ENCODE measurements at places on chromosomes 13 and 19. TPM values are rescaled to one million over a fixed set of nuclear protein-coding genes. Genes with fewer than 3 reads are reported as not detected.

Gene LRG1
- not detected for total RNA-seq

Gene CATSPERD
- not detected for total RNA-seq

Gene FEM1A
- total RNA-seq = 8.8 TPM

Gene FOXO1
- total RNA-seq = 10.5 TPM

Gene BEST2
- total RNA-seq = not detected

Gene TNFSF13B
- total RNA-seq = 5.6 TPM

Gene SULT2A1
- total RNA-seq = not detected

Gene REXO1
- 13.0 TPM for total RNA-seq

Gene DCT
- total RNA-seq = under 0.01 TPM

Gene VMAC
- total RNA-seq = 3.2 TPM

Gene PSG5
- 13.6 TPM for total RNA-seq

Gene WBP4
- total RNA-seq = 7.8 TPM

Gene HIF3A
- 0.49 TPM for total RNA-seq

Gene NR2F6
- 23.7 TPM for total RNA-seq

Gene GALP
- total RNA-seq = not detected

Gene POLD1
- 8.8 TPM for total RNA-seq

Gene RAB4B
- total RNA-seq = 10.1 TPM

Gene MTUS2
- total RNA-seq = 0.36 TPM

Gene ERICH6B
- total RNA-seq = not detected

Gene SF3A2
- total RNA-seq = 29.6 TPM

Gene SERP2
- total RNA-seq = 9.9 TPM

Gene TEKTIP1
- total RNA-seq = not detected

Gene COL4A1
- total RNA-seq = 43.7 TPM

Gene KCNRG
- 1.4 TPM for total RNA-seq

Gene SMIM7
- total RNA-seq = 122 TPM

Gene GAPDHS
- total RNA-seq = not detected

Gene TMEM147
- 63.7 TPM for total RNA-seq

Gene ZNF69
- total RNA-seq = 9.0 TPM

Gene C1QTNF9
- not detected for total RNA-seq

Gene KIR3DL1
- total RNA-seq = not detected

Gene ZNF560
- 0.16 TPM for total RNA-seq

Gene SIRT2
- total RNA-seq = 44.9 TPM

Gene PRTN3
- not detected for total RNA-seq

Gene PPP1R15A
- total RNA-seq = 53.6 TPM

Gene DHX34
- 11.6 TPM for total RNA-seq

Gene ACTMAP
- 0.74 TPM for total RNA-seq

Gene CGB8
- not detected for total RNA-seq

Gene CRX
- total RNA-seq = not detected

Gene MEIS3
- total RNA-seq = 14.5 TPM

Gene SYT3
- not detected for total RNA-seq

Gene SPART
- 95.4 TPM for total RNA-seq

Gene CTXN1
- 2.8 TPM for total RNA-seq

Gene HSPB6
- total RNA-seq = 713 TPM

Gene RLN3
- not detected for total RNA-seq

Gene SMIM44
- not detected for total RNA-seq

Gene TLE6
- 0.18 TPM for total RNA-seq

Gene CD79A
- total RNA-seq = not detected

Gene PRR36
- total RNA-seq = 0.09 TPM

Gene RFXANK
- 38.0 TPM for total RNA-seq

Gene CYP4F11
- total RNA-seq = not detected

Gene ZNF471
- total RNA-seq = 2.5 TPM

Gene NFIC
- total RNA-seq = 83.2 TPM

Gene IGFL2
- 0.09 TPM for total RNA-seq

Gene SGCG
- 2.1 TPM for total RNA-seq

Gene RGL3
- 0.41 TPM for total RNA-seq

Measured in fibroblast of the aortic adventitia (primary cell).